ENCODE measurements at places on chromosomes 1 and 21.

DNA sequence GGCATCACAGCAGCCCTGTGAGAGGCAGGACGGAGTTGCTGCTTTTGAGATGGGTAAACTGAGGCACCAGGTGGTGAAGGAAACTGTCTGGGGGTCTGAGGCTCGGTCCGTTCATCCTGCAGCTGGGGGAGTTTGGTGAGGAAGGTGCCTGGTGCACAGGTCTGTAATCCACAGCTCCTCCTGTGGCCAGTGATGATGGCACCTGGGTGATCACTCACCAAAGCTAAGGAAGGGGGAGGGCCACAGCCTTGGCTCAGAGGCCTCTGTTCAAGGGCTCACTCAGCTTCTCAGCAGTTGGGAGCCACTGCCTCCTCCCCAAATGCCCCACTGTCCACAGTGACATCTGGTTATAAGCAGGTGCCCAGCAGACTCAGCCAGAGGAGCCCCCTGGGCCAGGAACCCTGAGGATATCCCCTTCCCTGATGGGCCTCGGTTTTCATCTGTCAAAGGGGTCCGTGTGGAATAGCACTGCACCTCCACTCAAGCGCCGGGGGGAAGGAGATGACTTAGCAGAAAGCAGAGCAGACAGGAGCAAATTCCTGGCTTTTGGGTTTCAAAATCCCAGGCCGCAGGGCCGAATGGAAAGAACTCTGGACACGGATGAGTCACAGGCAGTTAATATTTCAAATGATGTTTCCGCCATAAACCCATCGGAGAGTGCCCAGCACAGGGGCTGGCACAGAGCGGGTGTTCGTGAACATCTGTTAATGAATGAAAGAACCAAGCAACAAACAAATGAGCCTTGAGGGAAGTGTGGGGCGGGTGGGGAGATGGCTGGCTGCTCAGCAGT, 82.8 kb downstream of the DMRTB1 start:
- DNase-seq: no peak

- DNase-seq: no peak
Observed at GRCh38 chr21:41680444-41681347, 86.2 kb downstream of the RIPK4 start.

DNA sequence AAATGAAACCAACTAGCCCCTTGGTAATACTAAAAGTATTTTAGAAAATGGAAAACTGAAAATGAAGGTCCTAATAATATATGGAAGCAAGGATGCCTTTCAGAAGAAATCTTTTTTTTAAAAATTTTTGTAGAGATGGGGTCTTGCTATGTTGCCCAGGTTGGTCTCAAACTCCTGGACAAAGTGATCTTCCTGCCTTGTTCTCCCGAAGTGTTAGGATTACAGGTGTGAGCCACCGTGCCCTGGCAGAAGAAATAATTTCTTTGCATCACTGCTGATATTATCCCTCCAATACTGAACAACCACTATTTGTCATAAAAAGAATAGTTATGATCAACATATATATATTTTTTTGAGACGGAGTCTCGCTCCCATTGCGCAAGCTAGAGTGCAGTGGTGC, 25.6 kb downstream of the SELENOF start:
- no peak for DNase-seq

- DNase-seq: no peak
Observed at GRCh38 chr1:90763930-90764329, 46.8 kb upstream of the BARHL2 start.

DNA sequence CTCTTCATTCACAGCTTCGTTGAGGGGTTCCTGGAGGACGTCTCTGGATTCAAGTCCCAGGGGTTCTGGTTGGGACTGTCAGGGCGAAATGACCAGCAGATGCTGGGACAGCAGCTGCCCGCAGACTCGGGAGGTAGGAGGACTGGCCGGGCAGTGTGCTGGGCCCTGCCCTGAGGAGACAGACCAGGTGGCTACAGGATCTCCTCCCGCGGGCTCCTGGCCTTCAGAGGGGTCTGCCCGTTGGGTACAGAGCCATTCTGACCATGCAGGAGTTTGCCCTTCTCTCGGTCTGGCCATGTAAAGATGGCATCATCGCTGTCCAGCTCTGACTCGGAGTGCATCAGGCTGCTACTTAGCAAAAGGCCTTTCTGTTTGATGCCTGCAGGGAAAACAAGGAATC, 122.5 kb downstream of the KIAA0319L start:
- DNase-seq: no peak

GRCh38 chr1:1969505-1969900, 34.1 kb downstream of the CFAP74 start:
- no peak for DNase-seq

- no peak for DNase-seq
Observed at GRCh38 chr1:174940646-174941175, 59.0 kb upstream of the CACYBP start.

DNA sequence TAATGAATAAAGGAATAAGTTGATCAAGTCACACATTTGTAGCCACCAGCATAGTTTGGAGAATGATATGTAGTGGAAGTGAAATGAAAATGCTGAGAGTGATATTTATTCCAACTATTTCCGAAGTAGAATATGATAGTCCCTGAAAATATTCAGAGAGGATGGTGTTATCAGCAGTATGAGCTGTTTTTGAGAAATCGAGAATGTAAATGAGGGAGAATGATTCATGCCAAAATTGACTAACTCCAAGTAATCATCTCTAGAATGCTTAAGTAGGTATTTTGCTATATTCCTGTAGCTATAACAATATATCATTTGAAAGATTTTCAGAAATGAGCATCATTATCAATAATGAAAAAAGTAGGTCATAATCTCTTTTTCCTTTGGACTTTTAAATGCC, 178.9 kb downstream of the PDE4B start:
- DNase-seq: no peak

DNA sequence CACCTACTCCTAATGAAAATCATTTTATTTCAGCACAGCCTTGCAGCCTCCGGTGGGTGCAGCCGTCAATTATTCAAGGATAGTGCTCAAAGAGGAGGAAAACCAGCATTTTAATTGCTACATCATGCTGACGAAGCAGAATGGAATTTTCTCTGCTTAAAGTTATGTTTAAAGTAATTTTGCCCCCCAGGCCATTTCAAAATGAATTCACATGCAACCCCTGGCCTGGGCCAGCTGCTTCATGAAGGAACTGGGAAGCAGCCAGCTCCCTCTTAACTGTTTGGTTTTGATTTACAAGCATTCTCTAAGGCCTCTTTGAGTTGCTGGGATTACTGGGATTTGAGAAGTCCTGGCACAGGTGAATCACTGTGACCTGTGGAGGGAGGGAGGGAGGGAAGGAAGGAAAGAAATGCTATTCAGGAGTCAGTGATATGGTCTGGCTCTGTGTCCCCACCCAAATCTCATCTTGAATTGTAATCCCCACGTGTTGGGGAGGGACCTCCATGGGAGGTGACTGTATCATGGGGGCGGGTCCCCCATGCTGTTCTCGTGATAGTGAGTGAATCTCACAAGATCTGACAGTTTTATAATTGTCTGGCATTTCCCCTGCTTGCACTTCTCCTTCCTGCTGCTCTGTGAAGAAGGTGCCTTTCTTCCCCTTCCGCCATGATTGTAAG, 66.0 kb downstream of the PGBD5 start:
- no peak for DNase-seq

GRCh38 chr1:117295001-117295400, 72.2 kb upstream of the MAN1A2 start:
- DNase-seq: no peak

GRCh38 chr1:68180441-68181164, 51.7 kb downstream of the WLS start:
- no peak for DNase-seq

DNA sequence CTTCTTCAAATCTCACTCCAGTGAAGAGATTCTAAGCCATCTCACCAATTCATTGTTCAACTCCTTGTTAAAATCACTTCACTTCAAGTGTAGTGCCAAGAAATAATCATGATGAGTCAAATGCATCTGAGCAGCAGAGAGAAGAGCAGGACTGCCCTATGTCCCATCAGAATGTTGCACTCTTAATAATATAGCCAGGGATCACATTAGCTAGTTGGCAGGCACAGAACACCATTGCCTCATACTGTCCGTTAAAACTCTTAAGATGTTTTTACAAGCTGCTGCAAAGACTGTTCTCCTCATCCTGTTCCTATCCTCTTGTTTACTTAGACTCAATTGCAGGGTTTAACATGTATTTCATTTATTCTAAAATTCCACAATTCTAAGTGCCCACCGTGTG, 432.9 kb downstream of the PLPP3 start:
- DNase-seq: no peak
